ENCODE measurements at places on chromosomes 2 and 18. TPM values are rescaled to one million over a fixed set of nuclear protein-coding genes. Genes with fewer than 3 reads are reported as not detected.

SRD5A2 gene
- under 0.01 TPM for total RNA-seq

SLC9A4 gene
- total RNA-seq, result 0.40 TPM

RBM43 gene
- total RNA-seq, result 0.87 TPM

CCBE1 gene
- total RNA-seq, result 3.3 TPM

PDE1A gene
- total RNA-seq, result not detected

QPCT gene
- 26.4 TPM for total RNA-seq

THSD7B gene
- 0.81 TPM for total RNA-seq

FSIP2 gene
- under 0.01 TPM for total RNA-seq

IMP4 gene
- 219 TPM for total RNA-seq

INHBB gene
- 0.87 TPM for total RNA-seq

RFTN2 gene
- total RNA-seq, result not detected

C2orf81 gene
- total RNA-seq, result 2.7 TPM

LBX2 gene
- 1.3 TPM for total RNA-seq

IL1B gene
- total RNA-seq, result 0.65 TPM

NEB gene
- total RNA-seq, result 0.07 TPM

LYPD1 gene
- 84.3 TPM for total RNA-seq

ASTL gene
- not detected for total RNA-seq

SDC1 gene
- 134 TPM for total RNA-seq

WNT10A gene
- 2.2 TPM for total RNA-seq

SERPINB13 gene
- not detected for total RNA-seq

AUP1 gene
- 86.4 TPM for total RNA-seq

STK17B gene
- total RNA-seq, result 15.8 TPM

HOXD13 gene
- not detected for total RNA-seq

EMILIN1 gene
- 0.80 TPM for total RNA-seq

CTAGE1 gene
- not detected for total RNA-seq

ANKRD62 gene
- not detected for total RNA-seq

LGALSL gene
- total RNA-seq, result 20.1 TPM

PLGLB2 gene
- 1.7 TPM for total RNA-seq

IL1R2 gene
- 5.4 TPM for total RNA-seq

PIEZO2 gene
- 7.5 TPM for total RNA-seq

IKZF2 gene
- 1.8 TPM for total RNA-seq

MC4R gene
- not detected for total RNA-seq

CFAP65 gene
- 1.1 TPM for total RNA-seq

ST8SIA5 gene
- not detected for total RNA-seq

TGFA gene
- total RNA-seq, result 40.1 TPM

EPB41L3 gene
- total RNA-seq, result 79.6 TPM

TSPYL6 gene
- not detected for total RNA-seq

CREB1 gene
- 27.5 TPM for total RNA-seq

CNDP1 gene
- total RNA-seq, result not detected

CXCR2 gene
- not detected for total RNA-seq

SPOPL gene
- 9.3 TPM for total RNA-seq

SPHKAP gene
- total RNA-seq, result not detected

LHCGR gene
- not detected for total RNA-seq

AQP12A gene
- not detected for total RNA-seq

MFSD6 gene
- total RNA-seq, result 54.3 TPM

CD207 gene
- not detected for total RNA-seq

SLC8A1 gene
- total RNA-seq, result 10.6 TPM

MYO7B gene
- total RNA-seq, result 0.43 TPM

Measured in epithelial cell of proximal tubule (primary cell).